ENCODE measurements at places on chromosomes 1 and 21.
A peak's percentile ranks its signal among the peaks of the same experiment; 100 is the strongest.

DNA sequence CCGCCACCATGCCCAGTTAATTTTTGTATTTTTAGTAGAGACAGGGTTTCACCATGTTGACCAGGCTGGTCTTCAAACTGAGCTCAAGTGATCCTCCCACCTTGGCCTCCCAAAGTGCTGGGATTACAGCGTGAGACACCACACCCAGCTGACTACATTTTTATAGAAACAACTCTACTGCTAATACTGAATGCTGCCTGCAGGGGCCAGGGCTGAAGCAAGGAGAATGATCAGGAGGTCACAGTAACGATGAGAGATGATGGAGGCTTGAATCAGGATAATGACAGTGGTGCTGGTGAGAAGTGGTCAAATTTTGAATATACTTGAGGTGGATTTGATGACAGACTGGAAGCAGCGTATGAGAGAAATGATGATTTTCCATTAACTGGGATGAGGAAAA is 33.3 kb downstream of the ODF2L start:
- DNase-seq = no peak

GRCh38 chr1:77832901-77833300 is 53.5 kb downstream of the MIGA1 start:
- no peak for DNase-seq

GRCh38 chr1:18852501-18852900 is 7.0 kb downstream of the TAS1R2 start:
- no peak for DNase-seq

DNA sequence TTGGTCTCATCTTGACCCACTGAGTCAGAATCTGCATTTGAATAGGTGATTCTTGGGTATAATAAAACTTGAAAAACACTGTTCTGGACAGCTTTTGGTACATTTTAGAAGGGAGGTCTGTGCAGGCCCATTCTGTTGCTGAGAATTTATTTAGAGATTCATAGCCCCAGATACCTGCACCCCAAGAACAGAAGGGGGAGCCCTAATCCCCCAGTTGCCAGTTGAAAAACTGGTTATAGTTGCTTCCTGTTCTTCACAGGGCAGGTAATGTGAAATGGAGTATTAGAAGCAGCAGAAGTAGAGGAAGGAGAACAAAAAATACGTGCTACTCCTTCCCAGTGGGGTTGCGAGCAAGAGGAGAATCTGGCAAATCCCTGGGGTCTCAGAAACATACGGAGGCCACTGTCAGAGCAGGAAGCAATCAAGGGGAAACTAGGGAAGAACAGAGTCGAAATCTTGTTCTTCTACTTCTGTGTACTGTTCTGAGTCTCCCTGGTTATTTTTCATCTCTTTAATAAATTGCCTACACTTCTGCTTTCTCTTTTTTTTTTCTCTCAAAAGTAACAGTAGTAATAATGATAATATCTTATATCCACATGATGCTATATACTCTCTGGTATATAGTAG is 4.6 kb upstream of the CLCA2 start:
- peak; percentile 54 for DNase-seq

- DNase-seq = no peak
These were observed 2.8 kb upstream of the BOLA1 start for GRCh38 chr1:149896575-149896974.

GRCh38 chr1:39488793-39489566 is 2.5 kb upstream of the BMP8A start:
- peak; percentile 51 for DNase-seq

DNA sequence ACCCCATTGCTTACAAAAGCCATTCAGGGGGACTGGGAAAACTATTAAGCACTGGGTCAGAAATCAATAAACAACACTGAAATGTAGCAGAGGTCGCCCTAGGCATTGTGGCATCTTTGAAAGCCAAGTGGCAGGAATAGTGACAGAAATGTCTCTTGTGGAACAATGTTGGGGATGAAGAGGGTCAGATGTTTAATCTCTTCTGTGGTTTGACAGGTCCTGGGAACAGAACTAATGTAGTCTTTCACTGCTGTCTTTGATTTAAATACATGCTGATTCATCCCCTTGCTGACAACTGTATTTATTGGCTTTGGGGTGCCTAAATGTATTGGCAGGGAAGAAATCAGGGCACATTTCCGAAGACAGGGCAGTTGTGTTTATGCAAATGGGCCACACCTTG is 194.8 kb downstream of the ATG4C start:
- DNase-seq = no peak

DNA sequence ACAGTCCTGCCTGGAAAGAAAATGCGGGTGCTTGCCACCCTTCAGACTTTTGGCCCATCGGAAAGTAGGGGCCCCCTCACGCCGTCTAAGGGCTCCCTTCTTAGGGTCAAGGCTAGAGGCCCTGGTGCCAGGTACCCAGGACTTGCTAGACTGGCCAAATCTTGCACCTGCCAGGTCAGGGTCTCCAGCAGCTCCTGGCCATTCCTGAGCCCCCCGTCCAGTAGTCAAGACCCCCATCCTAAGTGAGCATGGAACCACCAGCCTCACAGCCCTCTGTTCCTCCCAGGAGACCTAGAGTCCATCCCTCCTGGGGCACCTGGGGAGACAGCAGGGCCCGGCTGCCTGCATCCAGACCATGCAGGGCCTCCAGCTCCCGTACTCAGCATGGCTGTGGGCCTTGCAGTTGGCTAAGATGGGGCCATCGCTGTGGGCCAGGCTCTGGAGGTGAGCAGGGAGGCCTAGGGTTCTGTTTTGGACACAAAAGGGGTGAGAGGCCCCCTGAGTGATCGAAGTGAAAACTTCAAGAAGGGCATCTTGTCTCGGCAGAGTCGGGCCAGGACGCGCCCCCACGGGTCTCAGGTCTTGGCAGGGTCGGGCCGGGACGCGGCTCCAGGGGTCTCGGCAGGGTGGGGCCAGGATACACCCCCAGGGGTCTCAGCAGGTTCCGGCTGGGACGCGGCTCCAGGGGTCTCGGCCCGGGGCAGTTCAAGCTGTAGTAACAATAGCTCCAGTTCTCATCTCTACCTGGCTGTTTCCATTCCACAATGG is 5.9 kb downstream of the FNDC10 start:
- no peak for DNase-seq

- DNase-seq = no peak
These were observed 96.0 kb upstream of the PAXBP1 start for GRCh38 chr21:32867597-32867996.

DNA sequence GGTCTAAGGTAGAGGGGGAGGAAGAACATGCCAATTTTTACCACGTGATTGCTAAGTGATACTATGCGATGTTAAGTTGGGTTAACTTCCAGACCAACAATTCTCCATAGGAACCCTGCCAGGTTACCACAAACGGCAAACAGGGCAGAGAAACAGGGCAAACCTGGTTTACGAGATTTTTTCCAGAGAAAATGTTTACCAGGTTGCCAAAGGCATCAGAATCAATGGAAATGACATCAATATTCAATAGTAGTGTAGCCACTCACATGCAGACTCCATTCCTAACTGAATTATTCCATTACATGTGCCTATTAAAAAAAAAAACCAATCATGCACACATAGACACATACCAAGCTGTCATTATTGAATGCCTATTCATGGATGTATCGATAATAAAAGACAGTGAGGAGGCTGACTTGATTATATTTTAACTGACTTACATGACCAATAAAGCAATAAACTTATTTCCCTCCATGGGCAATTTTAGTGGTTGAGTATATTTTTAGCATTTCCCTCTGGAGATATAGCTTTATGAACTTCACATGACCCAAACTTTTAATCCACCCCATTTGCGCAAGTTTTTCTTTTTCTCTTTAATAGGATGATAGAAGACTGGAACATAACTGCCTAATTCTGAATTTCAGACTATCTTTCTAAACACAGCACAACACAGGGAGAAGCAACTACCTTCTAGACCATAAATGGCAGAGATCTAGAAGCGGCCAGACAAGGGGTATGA is 40.5 kb upstream of the KCNE1 start:
- DNase-seq = no peak

GRCh38 chr1:112826217-112826944 is 111.2 kb upstream of the PPM1J start:
- DNase-seq = no peak

DNA sequence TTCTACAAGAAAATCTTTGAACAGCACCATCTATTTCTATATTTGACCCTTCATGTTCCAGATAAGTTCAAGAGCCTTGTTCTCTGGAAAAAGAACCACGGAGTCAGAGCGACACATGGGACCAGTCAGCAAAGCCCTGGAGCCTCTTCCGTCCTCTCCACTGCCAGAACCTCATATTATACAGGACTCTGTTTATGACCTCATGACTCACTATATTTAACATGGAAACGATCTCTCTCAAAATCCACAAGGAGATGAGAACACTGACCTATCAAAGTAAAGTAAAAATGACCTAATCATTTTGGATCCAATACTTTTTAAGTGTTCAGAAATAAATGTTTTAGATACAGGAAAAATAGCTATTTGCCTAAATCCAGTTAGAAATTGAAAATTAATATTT is 124.6 kb upstream of the KRTAP19-8 start:
- DNase-seq = no peak

- no peak for DNase-seq
These were observed 1334.8 kb downstream of the MRPL39 start for GRCh38 chr21:24272521-24272938.

DNA sequence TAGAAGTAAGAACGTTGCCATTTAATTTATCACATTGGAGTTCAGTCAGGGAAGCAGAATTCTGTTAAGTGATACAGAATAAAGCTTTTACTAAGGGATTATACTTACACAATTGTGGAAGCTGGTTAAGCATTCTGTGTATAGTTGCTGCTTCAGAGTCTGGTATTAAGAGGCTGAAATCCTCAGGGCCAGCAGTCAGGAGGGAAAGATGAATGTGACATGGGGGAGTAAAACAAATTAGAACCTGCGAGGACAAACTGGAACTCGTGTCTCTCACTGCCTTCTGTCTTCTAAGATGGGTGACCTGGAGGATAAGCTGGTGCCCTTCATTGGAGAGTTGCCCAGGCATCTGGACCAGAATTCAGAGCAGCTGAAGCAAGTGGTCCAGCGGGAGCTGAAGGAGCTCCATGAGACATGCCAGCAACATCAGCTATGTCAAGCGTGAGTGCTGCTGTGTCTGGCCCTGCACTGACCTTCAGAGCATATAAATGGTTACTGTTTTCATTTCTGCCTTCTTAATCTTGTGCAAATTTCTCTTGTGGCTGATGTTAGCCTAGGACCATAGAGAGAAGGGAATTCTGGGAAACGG is 23.0 kb downstream of the MARK1 start:
- no peak for DNase-seq

- DNase-seq = no peak
These were observed 91.6 kb upstream of the RUNX3 start for GRCh38 chr1:25021591-25022215.

DNA sequence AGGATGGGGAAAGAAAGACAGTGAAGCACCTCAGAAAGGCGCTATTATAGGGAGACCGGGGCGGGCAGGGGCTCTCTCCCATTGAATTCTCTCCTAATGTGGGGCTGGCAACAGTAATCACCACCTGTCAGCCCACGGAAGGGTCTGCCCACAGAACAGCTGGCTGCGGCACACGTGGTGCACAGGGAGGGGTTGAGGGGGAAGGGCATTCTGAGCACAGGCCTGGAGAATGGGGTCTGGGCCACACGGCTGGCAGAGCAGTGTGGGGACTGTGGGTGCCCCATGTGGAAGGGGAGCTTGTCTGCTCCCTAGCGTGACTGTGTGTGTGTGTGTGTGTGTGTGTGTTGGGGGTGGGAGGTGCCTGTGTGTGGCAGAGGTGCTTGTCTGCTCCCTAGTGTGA is 4.1 kb downstream of the OLFML3 start:
- no peak for DNase-seq

Data from suppressor macrophage treated with lipopolysaccharide for 4 hours (primary cell).